Stimulated activated CD4-positive, alpha-beta T cell treated with anti-CD3 and anti-CD28 coated beads, Interleukin-4, amount 100 ng/mL, for 4 hours (primary cell): ENCODE measurements at places on chromosomes 3 and 15.

- no peak for DNase-seq
These were observed 60.4 kb upstream of the PRSS50 start for GRCh38 chr3:46778101-46778500.

GRCh38 chr3:41933154-41933676 is 28.7 kb downstream of the ULK4 start:
- no peak for DNase-seq

GRCh38 chr3:187628169-187628568 is 42.0 kb downstream of the SST start:
- DNase-seq = no peak

DNA sequence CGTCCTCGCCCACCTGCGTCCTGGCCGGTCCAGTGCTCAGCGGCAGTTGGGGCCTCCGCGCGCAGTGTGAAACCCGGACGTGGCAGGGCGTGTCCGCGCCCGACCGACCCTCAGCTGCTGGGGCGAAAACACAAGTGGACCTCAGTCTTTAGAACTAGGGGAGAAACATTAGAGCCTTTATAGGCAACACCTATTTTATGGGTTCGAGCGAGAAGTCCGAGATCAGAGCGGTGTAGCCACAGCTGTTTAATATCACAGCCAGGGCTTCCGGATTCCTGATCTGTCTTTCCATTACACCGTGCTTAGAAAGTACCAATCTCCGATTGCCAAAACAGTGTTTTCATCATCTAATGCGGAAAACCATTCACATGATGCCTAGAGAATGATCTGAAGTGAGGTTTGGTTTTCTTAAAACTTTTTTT is 506 bp downstream of the RAD51 start:
- DNase-seq = no peak
